ENCODE measurements at places on chromosomes 1 and 21.
A peak's percentile ranks its signal among the peaks of the same experiment; 100 is the strongest.

DNA sequence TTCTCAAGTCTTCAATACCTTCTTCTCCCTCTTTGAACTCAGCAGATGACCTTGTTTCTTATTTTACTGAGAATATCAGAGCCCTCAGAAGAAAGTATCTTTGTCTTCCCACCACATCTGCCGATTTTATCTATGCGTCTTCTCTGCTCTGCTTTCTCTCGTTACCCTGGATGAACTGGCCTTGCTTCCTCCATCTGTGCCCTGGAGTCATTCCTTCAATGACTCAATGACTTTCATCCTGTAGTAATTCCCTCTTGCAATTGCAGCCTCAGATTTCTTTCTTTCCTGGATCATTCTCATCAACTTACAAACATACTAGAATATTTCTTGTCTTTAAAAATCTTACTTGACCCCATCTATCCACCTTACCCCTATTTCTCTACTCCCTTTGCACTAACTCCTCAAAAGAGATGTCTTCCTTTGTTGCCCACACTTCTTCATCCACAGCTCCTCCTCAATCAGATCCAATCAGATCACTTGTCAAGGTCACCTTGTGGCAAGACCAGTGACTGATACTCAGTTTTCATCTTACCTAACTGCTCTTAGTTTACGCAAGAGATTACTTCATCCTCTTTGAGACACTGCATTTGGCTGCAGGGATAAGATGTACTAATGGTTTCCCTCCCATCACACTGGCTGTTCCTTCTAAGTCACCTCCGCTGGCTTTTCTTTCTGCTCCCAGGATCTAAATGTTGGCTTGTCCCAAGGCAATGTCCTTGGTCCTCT lies 8.2 kb upstream of the TGFBR3 start:
- H3K4me3 ChIP-seq, result no peak overlapping the region
- H3K27ac ChIP-seq, result no peak overlapping the region
- DNase-seq, result no peak
- no peaks in the 10 kb centered on the region for H3K27me3 ChIP-seq
- H3K4me1 ChIP-seq, result peaks cover 8% of the 10 kb centered on the region
- no peaks in the 10 kb centered on the region for H3K36me3 ChIP-seq

GRCh38 chr1:172533513-172534151 lies 682 bp downstream of the SUCO start:
- H3K27me3 ChIP-seq, result no peaks in the 10 kb centered on the region
- H3K4me1 ChIP-seq, result peaks cover 10% of the 10 kb centered on the region
- H3K36me3 ChIP-seq, result no peaks in the 10 kb centered on the region
- DNase-seq, result peak; percentile 15

DNA sequence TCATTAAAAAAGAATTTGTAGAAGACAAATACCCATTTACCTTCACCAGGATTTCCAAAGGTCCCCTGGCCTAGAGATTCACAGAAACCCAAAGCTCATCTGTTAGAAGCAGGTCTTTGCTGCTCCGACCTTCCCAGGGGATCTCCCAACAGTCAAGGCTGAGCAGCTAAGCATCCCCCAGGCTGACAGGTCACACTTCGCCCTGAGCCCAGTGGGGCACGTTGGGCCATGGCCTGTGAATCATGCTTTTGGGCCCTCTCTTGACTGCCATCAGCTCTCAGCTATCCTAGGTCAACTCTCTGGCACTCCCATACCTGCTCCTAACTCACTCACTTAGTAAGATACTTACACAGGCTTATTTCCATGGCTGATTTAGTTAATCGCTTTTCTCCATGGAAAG lies 157.7 kb downstream of the DSCAM start:
- no peak overlapping the region for H3K4me3 ChIP-seq
- H3K27ac ChIP-seq, result no peak overlapping the region
- H3K36me3 ChIP-seq, result no peaks in the 10 kb centered on the region

DNA sequence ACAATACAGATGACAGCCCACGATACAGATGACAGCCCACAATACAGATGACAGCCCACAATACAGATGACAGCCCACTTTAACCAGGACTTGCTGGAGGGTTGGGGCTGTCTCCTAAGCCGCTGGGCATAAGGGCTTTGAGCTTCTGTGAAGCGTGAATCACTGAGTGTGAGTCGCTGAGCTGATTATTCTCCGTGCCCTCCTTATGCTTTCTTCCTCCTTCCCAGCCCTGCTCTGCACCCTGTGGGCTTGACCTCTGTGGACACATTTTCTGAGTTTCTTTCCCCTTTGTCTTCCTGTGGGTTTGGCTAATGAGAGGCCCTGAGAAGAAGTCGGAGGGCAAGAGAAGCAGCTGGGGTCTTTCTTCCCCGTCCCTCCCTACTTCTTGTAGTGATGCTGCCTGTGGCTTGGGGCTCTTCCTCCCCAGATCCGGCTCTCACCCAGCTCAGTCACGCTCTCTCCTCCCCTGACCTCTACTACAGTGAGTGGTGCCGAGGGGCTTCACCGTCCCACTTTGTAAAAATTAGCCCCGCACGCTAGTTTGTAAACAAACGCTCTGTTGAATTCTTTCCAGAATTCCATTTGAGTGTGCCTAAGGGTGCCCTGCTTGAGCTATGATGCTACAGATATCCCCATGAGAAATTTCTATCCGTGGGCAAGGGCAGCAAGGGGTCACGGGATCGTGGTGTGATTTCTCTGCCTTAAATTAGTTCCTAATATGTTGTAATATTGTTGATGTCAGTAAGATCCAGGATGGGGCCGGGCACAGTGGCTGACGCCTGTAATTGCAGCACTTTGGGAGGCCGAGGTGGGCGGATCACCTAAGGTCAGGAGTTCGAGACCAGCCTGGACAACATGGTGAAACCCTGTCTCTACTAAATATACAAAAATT lies 46.4 kb upstream of the SOD1 start:
- H3K27ac ChIP-seq, result no peak overlapping the region
- H3K36me3 ChIP-seq, result no peaks in the 10 kb centered on the region
- H3K27me3 ChIP-seq, result no peaks in the 10 kb centered on the region
- H3K4me3 ChIP-seq, result no peak overlapping the region
- no peak for DNase-seq

DNA sequence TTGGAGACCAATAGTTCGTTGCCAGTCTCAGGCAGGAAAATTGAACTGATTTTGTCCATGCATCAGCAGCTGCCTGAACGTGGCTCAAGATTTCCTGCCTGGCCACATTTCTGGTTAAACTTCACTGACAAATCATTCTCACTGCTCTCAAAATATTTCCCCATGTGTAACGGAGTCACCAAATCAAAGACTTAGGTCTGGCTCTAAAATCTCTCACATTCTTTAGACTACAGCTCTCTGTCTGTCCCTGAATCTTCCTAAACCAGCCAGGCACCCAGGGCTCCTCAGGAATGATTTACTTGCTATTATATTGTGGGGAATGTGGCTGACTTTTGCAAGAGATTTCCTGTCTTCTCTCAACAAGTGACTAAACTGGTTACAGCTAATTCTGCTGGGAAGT lies 49.2 kb upstream of the GJA8 start:
- H3K27ac ChIP-seq, result no peak overlapping the region
- H3K4me3 ChIP-seq, result no peak overlapping the region
- no peaks in the 10 kb centered on the region for H3K36me3 ChIP-seq

- no peak overlapping the region for H3K27ac ChIP-seq
- no peaks in the 10 kb centered on the region for H3K36me3 ChIP-seq
- no peaks in the 10 kb centered on the region for H3K27me3 ChIP-seq
- DNase-seq, result no peak
Measured at GRCh38 chr1:86866665-86867064, 47.3 kb downstream of the SELENOF start.

DNA sequence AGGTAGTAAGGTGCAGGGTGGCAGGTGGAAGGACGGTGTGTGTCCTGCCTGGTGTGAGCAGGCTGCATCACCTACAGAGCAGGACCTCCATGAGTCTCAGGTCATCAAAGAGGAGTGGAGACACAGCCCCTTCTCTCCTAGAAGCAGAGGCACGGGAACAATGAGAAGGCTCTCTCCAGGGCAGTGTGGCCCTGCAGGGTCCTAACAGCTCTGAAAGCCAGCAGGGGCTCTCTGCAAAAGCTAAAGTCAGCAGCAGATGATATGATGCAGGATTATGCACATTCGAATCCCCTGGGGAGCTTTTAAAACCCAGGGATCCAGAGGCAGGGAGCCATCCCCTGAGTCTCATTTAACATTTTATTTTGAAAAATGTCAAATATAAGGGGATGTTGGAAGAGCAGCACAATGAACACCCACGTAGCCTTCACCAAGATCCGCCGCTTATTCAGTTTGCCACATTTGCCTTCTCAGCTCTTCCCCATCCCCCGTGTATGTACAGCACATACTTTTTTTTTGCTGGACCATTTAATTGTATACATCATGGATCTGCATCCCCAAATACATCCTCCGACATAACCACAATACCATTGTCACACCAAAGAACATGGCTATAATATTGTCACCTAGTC lies 88.1 kb downstream of the CNIH3 start:
- no peak overlapping the region for H3K4me3 ChIP-seq
- no peak for DNase-seq
- no peak overlapping the region for H3K27ac ChIP-seq
- no peaks in the 10 kb centered on the region for H3K4me1 ChIP-seq
- no peaks in the 10 kb centered on the region for H3K36me3 ChIP-seq

DNA sequence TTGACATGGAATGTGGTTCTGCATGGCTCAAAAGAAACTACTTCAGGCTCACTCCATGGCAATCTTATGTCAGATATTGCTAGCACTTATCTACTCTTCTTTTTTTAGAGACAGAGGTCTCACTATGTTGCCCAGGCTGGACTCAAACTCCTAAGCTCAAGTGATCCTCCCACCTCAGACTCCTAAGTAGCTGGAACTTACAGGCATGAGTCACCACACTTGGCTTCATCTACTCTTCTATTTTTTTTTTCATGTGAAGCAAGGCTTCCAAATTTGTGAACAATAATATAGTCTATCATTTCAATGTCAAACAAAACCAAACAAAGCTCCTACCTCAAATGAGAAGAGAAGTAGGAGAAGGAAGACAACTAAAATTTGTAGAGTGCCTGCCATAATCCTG lies 7.5 kb upstream of the PSEN2 start:
- H3K36me3 ChIP-seq, result no peaks in the 10 kb centered on the region
- H3K4me3 ChIP-seq, result no peak overlapping the region
- H3K27me3 ChIP-seq, result no peaks in the 10 kb centered on the region
- DNase-seq, result no peak
- no peak overlapping the region for H3K27ac ChIP-seq

GRCh38 chr1:246797597-246797996 lies 73.4 kb downstream of the SCCPDH start:
- no peaks in the 10 kb centered on the region for H3K36me3 ChIP-seq
- no peak for DNase-seq
- H3K4me3 ChIP-seq, result no peak overlapping the region
- H3K27ac ChIP-seq, result no peak overlapping the region
- H3K4me1 ChIP-seq, result no peaks in the 10 kb centered on the region

DNA sequence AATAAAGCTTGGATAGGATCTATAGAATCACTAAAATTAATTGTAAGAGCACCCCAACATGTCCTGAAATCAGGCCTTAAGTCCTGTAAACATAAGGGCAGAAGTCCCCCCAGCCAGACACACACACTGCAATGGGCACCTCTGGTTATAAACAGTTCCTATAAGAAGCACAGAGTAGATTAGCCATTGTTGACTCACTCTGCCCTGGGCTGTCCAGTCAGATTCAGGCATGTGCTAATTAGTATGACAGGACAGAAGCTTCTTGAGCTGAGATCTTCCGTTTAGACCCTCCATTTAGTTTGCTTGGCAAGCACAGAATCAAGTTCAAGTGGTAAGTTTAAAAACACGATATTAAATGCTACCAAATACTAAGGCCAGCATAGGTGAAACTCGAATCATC lies 11.8 kb upstream of the DENND1B start:
- H3K4me3 ChIP-seq, result no peak overlapping the region
- no peaks in the 10 kb centered on the region for H3K36me3 ChIP-seq
- H3K27me3 ChIP-seq, result no peaks in the 10 kb centered on the region
- no peaks in the 10 kb centered on the region for H3K4me1 ChIP-seq

- peak overlapping the region; percentile 91 for H3K27ac ChIP-seq
- peaks cover 8% of the 10 kb centered on the region for H3K36me3 ChIP-seq
- H3K27me3 ChIP-seq, result no peaks in the 10 kb centered on the region
- peak overlapping the region; percentile 62 for H3K4me3 ChIP-seq
Measured at GRCh38 chr1:7783178-7783711, 846 bp upstream of the PER3 start.

DNA sequence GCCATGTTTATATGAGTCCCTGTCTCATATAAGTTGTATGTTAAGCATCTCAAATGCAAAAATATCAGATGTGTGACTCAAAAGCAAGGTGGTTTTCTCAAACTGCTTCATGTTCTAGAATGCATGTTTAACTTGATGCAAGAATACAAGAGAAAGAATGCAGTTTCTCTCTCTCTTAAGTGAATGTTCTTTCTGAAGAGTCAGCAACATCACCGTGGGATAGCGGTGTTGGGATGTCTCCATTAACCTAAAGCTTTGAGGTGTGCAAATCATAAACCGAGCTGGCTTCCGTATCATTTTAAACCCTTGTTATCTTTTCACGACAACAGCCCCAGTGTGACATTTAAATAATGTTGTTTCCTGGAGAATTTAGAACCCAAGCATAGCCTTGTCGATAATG lies 48.4 kb upstream of the TARBP1 start:
- no peaks in the 10 kb centered on the region for H3K36me3 ChIP-seq
- H3K4me3 ChIP-seq, result no peak overlapping the region
- peaks cover 5% of the 10 kb centered on the region for H3K4me1 ChIP-seq
- H3K27me3 ChIP-seq, result no peaks in the 10 kb centered on the region

- DNase-seq, result no peak
- no peaks in the 10 kb centered on the region for H3K36me3 ChIP-seq
Measured at GRCh38 chr1:154864189-154864975, 5.7 kb downstream of the KCNN3 start.

DNA sequence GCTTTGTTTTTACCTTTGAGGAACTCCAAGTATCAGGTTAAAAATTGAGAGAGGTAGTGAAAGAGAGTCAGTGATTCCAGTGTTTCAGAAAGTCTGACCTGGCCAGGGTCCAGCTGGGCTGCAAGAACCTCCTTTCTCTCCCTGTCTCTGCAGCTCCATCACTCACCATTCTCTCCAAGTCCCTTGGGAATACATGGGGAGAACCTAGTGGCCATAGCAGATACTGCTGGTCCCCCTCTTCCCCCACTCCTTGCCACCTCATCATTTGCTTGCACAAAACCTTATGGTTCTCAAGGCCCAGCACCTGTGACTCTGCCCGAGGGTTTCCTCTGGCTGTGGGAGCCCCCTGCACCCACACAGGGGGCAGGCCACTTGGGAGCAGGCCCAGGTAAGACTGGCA lies 279.5 kb downstream of the KIF26B start:
- no peak overlapping the region for H3K27ac ChIP-seq
- no peak overlapping the region for H3K4me3 ChIP-seq
- H3K27me3 ChIP-seq, result no peaks in the 10 kb centered on the region
- DNase-seq, result no peak
- H3K4me1 ChIP-seq, result no peaks in the 10 kb centered on the region

GRCh38 chr1:229080361-229080760 lies 190.6 kb upstream of the RAB4A start:
- H3K4me3 ChIP-seq, result no peak overlapping the region
- peaks cover 2% of the 10 kb centered on the region for H3K4me1 ChIP-seq
- no peaks in the 10 kb centered on the region for H3K36me3 ChIP-seq

GRCh38 chr1:26003756-26004155 lies 5.9 kb upstream of the PAFAH2 start:
- H3K27me3 ChIP-seq, result no peaks in the 10 kb centered on the region
- H3K4me3 ChIP-seq, result no peak overlapping the region
- H3K4me1 ChIP-seq, result no peaks in the 10 kb centered on the region
- no peak overlapping the region for H3K27ac ChIP-seq

GRCh38 chr21:38413958-38414548 lies 84.2 kb downstream of the ERG start:
- H3K27ac ChIP-seq, result no peak overlapping the region
- DNase-seq, result no peak
- no peaks in the 10 kb centered on the region for H3K27me3 ChIP-seq
- no peak overlapping the region for H3K4me3 ChIP-seq
- H3K36me3 ChIP-seq, result no peaks in the 10 kb centered on the region

- no peaks in the 10 kb centered on the region for H3K27me3 ChIP-seq
- no peak for DNase-seq
- no peaks in the 10 kb centered on the region for H3K36me3 ChIP-seq
- H3K4me1 ChIP-seq, result no peaks in the 10 kb centered on the region
Measured at GRCh38 chr1:163187849-163188248, 14.9 kb downstream of the RGS5 start.

All from effector memory CD4-positive, alpha-beta T cell (primary cell).